ENCODE measurements at places on chromosomes 7 and 10. TPM values are rescaled to one million over a fixed set of nuclear protein-coding genes. Genes with fewer than 3 reads are reported as not detected.

DNA sequence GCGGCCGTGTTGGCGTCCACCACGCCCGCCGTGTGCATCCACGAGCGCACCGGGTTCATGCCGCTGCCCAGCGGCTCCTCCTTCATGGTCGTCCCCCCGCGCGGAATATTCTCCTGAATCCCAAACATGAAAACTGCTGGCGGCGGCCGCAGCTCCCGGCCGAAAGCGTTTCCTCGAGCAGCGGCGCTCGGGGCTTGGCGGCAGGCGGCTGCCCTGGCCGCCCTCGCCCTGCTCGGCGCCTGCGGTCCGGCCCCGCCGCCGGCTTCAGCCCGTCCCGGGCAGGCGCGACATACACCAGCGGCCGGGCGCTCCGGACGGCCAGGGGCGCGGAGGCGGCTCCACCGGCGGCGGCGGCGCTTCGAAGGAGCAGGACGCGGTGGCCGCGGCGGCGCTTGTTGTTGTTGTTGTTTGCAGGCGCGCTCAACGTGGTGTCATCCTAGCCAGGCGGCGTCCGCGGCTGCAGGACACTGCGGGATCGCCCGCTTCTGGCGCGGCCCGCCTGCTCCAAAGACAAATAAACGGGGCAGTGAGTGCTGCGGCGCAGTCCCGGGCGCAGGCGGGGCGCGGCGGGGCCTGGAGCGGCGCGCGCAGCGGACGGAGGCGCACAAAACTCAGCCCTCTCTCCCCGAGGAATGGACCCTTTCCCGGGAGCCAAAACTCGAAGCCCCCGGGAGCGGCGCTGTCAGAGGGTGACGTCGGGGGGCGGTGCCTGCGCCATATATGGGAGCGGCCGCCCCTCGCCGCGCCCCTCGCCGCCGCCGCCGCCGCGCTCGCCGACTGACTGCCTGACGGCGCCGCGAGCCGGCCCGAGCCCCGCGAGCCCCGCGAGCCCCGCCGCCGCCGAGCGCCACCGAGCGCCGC is at the start of gene EBF3:
EBF3 (minus strand) TSS at position 634 of the 861 bp plus-strand sequence; CDS start at position 128, 506 bp downstream.
- no peaks in the 10 kb centered on the region for H3K27me3 ChIP-seq
- H3K4me3 ChIP-seq = no peak within 1 kb of the TSS
- DNase-seq = no peak
- H3K36me3 ChIP-seq = peaks cover 7% of the 10 kb centered on the region
- no peaks in the 10 kb centered on the region for H3K4me1 ChIP-seq
- no peak within 1 kb of the TSS for H3K27ac ChIP-seq

- no peak overlapping the region for H3K27ac ChIP-seq
- no peaks in the 10 kb centered on the region for H3K4me1 ChIP-seq
- no peaks in the 10 kb centered on the region for H3K36me3 ChIP-seq
- DNase-seq = no peak
Measured at GRCh38 chr10:113631684-113632367, 32.0 kb downstream of the NRAP start.

The CDHR1 gene
- not detected for total RNA-seq

GRCh38 chr7:24754906-24755506 is 2.3 kb downstream of the GSDME start:
- H3K27me3 ChIP-seq = no peaks in the 10 kb centered on the region
- peak overlapping the region; percentile 90 for H3K4me3 ChIP-seq
- H3K27ac ChIP-seq = peak overlapping the region; percentile 92
- no peaks in the 10 kb centered on the region for H3K36me3 ChIP-seq
- peaks cover 23% of the 10 kb centered on the region for H3K4me1 ChIP-seq

DNA sequence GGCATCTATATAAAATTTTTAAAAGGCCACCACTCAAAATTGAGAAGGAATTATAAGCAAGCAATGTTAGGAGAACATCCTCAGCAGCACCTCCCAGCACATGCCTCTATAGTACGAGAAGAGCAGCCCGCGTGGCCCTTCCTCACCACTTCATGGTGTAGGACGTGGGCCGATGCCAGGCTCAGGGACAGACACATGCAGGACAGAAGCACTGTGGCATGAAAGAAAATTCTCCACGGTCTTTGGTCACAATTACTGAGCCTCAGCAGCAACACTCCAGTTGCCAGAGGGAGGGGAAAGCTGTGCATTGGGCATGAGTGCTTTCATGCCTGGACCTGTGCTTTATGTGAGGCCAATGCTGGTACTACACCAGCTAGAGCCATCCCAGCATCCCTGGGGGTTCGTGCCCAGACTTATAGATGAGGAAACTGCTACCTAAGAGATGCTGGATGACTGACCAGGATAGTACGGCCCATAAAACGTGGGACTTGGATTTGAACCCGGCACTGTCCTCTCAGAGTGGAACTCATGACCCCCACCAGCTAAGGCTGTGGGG is 164.7 kb downstream of the ADAM12 start:
- H3K27me3 ChIP-seq = no peaks in the 10 kb centered on the region
- no peak overlapping the region for H3K27ac ChIP-seq
- no peak for DNase-seq
- no peak overlapping the region for H3K4me3 ChIP-seq
- no peaks in the 10 kb centered on the region for H3K36me3 ChIP-seq

GRCh38 chr7:36639826-36640225 is 84.5 kb downstream of the AOAH start:
- DNase-seq = no peak
- no peak overlapping the region for H3K27ac ChIP-seq
- H3K36me3 ChIP-seq = no peaks in the 10 kb centered on the region
- no peaks in the 10 kb centered on the region for H3K27me3 ChIP-seq
- H3K4me3 ChIP-seq = no peak overlapping the region

DNA sequence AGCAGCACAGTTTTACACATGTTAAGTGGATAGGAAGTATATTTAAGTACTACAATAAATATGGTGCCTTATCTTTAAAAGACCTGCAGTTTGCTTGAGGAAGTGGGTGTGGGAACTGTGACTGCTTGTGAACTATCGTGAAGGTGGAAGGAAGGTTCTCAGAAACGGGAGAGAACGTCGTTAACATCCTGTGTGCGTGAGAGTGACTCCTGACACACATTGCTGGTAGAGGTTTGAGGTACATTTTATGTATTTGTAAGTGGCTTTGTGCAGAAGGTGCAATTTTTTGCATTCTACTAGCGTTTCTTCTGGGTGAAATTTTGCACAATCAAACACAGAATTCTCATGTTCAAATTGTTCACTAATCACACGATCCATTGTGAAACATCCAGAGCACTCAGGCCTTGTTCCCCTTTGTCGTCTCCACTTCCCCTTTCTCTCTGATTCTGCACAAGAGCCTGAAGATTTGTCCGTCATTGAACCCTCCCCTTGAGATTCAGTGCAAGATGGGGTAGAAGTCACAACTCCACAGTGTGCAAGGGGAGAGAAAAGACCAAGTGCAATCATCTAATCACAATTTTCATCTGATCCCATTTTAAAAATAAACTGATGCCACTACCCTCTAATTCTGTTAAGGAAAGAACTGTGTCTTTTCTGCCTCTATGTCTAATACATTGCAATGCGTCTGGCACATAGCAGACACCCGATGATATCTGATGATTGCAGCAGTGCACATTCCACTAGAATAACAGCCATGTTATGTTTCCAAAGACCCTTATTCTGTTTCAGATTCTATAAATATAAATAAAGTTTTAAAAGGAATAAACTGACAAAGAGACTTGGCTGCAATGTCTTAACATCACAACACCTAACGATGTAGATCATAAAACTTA is 279.9 kb downstream of the NEBL start:
- no peak for DNase-seq
- H3K27me3 ChIP-seq = no peaks in the 10 kb centered on the region
- no peaks in the 10 kb centered on the region for H3K4me1 ChIP-seq
- no peak overlapping the region for H3K4me3 ChIP-seq
- no peak overlapping the region for H3K27ac ChIP-seq
- no peaks in the 10 kb centered on the region for H3K36me3 ChIP-seq

GRCh38 chr7:17679458-17679857 is 260.8 kb downstream of the SNX13 start:
- H3K27me3 ChIP-seq = no peaks in the 10 kb centered on the region
- H3K4me3 ChIP-seq = peak overlapping the region; percentile 36
- peaks cover 79% of the 10 kb centered on the region for H3K4me1 ChIP-seq
- H3K27ac ChIP-seq = peak overlapping the region; percentile 95
- peak; percentile 61 for DNase-seq

DNA sequence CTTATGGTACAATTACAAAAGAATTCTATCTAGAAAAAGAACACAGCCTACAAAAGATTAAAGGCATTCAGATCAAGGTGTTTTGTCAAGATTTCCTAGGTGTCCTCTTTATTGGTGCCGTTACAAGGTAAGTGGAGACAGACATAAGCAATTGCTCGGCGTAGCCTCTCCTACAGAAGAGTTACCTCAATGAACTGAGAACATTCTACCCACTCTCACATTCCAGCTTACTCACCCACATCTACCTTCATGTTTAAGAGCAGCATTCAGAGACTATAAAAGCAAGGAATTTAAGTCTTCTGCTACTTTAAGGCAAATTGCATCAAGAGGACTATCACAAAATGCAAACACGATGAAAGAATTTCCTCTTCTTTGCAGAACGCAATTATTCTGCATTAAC is 29.5 kb downstream of the MPP7 start:
- H3K4me3 ChIP-seq = no peak overlapping the region
- H3K36me3 ChIP-seq = no peaks in the 10 kb centered on the region
- H3K4me1 ChIP-seq = no peaks in the 10 kb centered on the region
- no peaks in the 10 kb centered on the region for H3K27me3 ChIP-seq

The IGF2BP3 gene
- 29.8 TPM for total RNA-seq
